ENCODE measurements at places on chromosomes 11 and 22.

GRCh38 chr11:65698205-65698604 is 13.8 kb upstream of the KAT5 start:
- DNase-seq, result no peak

GRCh38 chr11:112229746-112230433 is 3.7 kb downstream of the PTS start:
- DNase-seq, result no peak

- no peak for DNase-seq
These were observed 385 bp downstream of the TST start for GRCh38 chr22:37018815-37019308.

DNA sequence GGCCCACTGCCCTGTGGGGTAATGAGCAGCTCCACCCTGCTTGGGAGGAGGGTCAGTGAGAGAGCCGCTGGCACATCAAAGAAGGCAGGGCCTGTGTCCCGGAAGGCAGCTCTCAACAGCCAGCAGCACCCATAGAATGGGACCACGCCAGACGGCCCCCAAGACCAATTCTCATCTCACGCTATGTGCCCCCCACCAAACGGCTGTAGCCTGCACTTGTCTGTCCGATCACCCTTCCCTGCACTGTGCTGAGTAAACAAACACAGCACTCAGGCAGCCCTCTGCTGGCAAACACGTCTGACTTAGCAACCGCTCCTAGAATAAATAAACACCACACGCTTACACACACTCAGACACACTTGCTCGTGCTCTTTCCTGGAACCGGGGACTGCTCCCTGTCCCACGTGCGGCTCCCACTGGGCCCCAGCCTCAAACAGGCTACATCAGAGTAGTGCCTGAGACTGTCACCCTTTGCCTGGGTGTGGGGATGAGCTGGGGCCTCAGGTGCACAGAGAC is 53.2 kb upstream of the CDON start:
- peak; percentile 88 for DNase-seq

GRCh38 chr11:79090191-79090705 is 350.6 kb downstream of the TENM4 start:
- DNase-seq, result no peak

DNA sequence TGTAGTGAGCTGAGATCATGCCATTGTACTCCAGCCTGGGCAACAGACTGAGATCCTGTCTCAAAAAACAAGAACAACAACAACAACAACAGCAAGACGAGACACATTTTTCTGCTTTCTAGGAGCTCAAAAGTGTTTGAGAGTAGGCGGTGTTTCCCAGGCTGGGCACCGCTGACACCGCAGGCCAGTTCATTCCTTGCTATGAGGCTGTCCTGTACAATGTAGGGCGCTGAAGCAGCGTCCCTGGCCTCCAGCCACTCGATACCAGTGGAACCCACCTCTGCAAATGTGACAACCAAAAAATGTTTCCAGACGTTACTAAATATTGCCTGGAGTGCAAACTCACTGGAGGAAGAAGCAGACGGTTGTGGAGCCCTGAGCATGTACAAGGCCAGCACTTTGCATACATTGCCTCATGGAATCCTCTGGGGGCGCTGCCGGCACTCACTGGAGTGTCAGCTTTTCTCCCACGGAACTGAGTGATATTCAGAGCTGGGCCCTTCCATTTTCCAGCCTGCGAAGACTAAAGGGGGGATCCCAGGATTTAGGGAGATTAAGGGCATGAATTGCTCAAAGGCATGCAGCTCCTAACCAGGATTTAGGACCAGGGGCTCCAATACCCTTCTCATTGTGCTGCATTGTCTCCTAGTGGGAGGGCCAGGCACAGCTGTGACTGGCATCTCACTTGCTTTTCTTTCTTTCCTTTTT is 5.8 kb upstream of the MIEF1 start:
- DNase-seq, result peak; percentile 86

- DNase-seq, result peak; percentile 81
These were observed 32.5 kb downstream of the PPP2R1B start for GRCh38 chr11:111733611-111734088.

GRCh38 chr11:69698362-69698761 is 5.5 kb downstream of the FGF19 start:
- DNase-seq, result no peak

- no peak for DNase-seq
These were observed 210.5 kb downstream of the MN1 start for GRCh38 chr22:27591060-27591459.

GRCh38 chr22:49827853-49828598 is at the start of gene BRD1:
Gene BRD1 (minus strand): TSS chr22:49827873. CDS start chr22:49824317, 3,556 bp downstream.
- no peak for DNase-seq

DNA sequence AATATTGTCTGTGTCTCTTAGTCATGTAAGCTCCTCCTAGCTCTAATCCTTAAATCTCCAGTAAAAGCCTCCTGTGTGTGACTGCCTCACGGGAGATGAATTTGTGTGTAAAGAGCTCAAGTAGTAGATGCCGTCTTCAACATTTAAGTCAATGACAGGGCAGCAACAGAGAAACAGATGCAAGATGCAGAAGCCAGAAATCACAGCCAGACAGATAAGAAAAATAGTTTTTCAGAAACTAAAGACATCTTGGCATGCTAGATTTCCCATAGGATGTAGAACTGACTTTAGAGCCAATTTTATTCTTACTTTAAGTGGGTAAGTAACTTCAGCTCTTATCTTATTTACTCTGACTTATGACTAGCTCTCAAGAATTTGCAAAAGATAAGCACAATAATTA is 652.8 kb downstream of the KCNA4 start:
- no peak for DNase-seq

DNA sequence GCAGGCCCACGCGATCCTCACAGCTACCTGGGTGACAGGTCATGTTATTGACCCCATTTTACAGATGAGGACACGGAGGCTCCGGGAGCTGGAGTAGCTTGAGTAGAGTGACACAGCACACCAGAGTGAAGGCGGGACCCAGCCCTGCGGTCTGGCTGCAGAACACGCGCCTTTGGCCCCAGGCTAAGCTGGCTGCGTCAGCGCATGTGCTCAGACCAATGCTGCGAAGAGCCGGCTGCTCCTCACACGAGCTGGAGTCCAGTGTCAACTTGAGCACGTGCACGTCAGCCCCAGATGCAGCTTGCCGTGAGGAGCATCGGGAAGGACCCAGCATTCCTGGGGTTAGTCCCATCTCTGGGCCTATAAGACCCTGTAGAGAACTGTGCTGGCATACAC is 49.9 kb downstream of the SCUBE1 start:
- DNase-seq, result no peak

DNA sequence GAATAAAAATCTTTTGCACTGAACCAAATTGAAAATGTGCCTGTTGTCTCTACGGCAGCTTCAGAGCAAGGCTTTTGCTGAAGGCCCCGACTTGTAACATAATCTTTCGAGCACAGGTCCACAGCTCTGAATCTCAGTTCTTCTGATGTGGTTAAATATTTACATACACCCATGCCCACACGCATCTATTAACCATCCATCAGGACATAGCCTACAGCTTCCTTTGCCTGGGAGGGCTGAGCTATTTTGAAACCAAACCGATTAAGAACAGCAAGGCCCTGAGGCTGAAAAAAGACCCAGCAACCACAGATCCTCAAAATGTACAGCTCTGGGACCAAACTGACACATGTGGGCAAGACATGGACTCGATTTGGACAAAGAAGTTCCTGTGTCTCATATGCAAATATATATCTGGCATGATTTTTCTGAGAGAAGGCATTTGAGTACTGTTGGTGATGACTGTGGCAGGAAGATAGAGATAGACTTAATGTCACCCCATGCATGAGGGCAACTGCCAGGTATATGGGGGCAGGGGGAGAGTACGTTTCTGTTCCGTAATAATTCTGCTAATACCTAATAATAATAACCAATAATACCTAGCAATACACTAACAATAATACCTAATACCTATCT is 322.7 kb upstream of the PLET1 start:
- no peak for DNase-seq
